Natural killer cell treated with Interleukin-12 subunit alpha and Interleukin-12 subunit beta and Interleukin-15 and Interleukin-18, amount 100 ng/mL, for 72 hours (primary cell): ENCODE measurements at places on chromosomes 12 and 14. TPM values are rescaled to one million over a fixed set of nuclear protein-coding genes. Genes with fewer than 3 reads are reported as not detected.

Gene DBX2
- not detected for total RNA-seq

GRCh38 chr12:89029961-89030360 lies 322.3 kb downstream of the DUSP6 start:
- H3K27ac ChIP-seq, result no peak overlapping the region
- no peak overlapping the region for H3K4me3 ChIP-seq
- DNase-seq, result no peak
- H3K36me3 ChIP-seq, result peaks cover 12% of the 10 kb centered on the region

- H3K4me1 ChIP-seq, result peaks cover 4% of the 10 kb centered on the region
- no peak overlapping the region for H3K27ac ChIP-seq
- peaks cover 7% of the 10 kb centered on the region for H3K36me3 ChIP-seq
These were observed 51.5 kb downstream of the EID3 start for GRCh38 chr12:104354868-104355570.

DNA sequence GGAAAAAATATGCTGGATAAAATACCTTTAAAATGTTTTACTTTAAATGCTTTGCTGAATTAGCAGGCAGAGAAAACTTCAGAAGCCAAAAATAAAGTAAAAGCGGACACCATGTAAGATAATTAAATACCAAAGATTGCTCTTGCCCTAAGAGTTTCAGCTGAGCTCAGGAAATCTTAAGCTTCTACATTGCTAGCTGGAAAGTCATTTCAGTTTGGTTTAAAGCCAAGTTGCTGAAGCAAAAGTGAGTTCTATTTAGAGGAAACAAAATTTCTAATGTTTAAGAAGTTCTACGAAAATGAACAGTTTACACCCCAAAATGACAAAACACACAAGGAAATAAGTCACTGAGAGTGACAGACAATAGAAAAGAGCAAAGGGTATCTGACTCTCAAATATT lies 310.0 kb downstream of the ADAMTS20 start:
- H3K4me3 ChIP-seq, result no peak overlapping the region
- H3K27ac ChIP-seq, result no peak overlapping the region
- H3K4me1 ChIP-seq, result no peaks in the 10 kb centered on the region
- no peaks in the 10 kb centered on the region for H3K27me3 ChIP-seq
- DNase-seq, result no peak

DNA sequence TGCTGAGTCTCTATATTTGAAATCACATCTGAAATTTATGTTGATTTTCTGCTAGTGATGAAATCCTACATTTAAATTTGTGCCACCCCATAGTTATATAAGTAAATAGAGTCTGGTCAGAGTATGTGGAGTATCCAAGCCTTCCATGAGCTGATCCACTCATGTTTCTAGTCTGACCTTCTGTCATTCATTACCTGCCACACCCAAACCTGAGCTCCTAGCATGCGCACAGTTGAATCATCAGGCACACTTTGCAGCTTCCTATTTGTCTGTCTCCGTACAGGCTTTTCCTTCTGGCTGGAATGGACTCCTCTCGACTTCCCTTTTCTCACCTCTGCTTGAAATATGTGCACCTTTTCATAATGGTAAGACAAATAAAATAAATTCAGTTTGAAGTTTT lies 45.3 kb upstream of the LRIG3 start:
- no peak overlapping the region for H3K4me3 ChIP-seq
- no peak overlapping the region for H3K27ac ChIP-seq
- H3K4me1 ChIP-seq, result no peaks in the 10 kb centered on the region
- DNase-seq, result no peak
- H3K27me3 ChIP-seq, result no peaks in the 10 kb centered on the region

DNA sequence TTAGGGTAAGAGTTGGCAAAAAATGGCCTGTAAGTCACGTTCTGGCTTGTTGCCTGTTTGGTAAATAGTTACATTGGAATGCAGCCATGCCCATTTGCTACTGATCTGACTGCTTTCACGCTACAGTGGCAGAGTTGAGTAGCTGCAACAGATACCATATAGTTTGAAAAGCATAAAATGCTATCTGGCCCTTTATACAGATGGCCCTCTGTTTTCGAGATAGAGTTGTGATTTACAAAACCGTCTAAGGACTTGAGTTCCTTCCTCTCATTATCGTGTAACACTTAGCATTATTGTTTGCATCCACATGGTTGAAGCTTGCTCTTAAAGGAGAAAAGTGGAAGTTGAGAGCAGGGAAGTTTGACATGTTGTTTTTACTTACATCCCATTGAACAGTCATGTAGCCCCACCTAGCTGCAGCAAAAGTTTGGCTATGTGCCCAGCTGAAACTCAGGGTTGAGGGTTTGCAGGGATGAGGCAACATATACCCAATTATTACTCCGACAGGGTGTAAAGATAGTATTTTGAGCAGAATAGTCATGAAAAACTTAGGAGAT lies 11.3 kb upstream of the SCFD1 start:
- H3K4me3 ChIP-seq, result no peak overlapping the region
- no peaks in the 10 kb centered on the region for H3K4me1 ChIP-seq
- no peaks in the 10 kb centered on the region for H3K27me3 ChIP-seq
- peaks cover 12% of the 10 kb centered on the region for H3K36me3 ChIP-seq
- no peak for DNase-seq

Gene AICDA
- total RNA-seq, result 0.67 TPM

Gene KHNYN
- 61.7 TPM for total RNA-seq

Gene CLECL1
- total RNA-seq, result 2.8 TPM

DNA sequence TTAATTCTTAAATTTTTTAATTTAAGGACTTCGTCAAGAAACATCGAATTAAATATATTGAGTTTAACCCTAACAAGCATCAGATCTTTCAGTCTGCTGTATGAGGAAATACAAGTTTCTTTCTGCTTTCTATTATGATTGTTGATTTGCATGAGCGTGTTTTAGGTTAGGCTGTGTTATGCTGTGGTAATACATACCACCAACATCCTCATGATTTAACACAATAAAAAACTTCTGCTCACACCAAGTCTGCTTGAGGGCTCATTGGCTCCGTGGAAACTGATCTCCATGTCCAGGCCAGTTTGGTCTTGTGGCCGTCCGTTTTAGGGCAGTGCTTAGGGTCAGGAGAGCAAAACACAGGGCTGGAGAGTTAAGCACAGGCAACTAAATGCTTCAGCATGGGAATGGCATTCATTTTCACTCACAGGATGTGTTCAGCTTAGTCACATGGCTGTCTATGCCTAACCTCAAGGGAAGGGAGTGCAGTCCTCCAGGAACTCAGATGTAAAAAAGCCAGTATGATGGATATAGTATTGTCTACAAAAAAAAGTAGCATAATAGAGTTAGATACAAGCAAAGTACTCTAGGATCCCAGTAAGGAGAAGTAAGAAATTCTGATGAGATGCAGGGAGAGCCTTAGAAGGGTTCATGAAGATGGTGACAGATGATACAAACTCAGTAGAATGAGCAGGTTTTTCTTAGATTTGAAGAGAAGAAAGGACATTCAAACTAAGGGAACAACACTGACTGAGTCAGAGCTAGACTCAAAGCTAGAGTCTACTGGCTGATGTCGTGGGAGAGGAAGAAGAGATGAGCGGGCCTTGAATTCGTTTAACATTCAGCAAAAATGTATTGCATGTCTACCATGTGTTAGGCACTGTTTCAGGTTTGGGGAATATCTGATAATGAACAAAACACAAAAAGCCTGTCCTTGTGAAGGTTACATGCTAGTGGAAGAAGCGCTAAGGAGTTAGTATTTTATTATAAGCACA lies 16.3 kb downstream of the MARK3 start:
- no peak for DNase-seq
- peak overlapping the region; percentile 71 for H3K27ac ChIP-seq
- H3K36me3 ChIP-seq, result no peaks in the 10 kb centered on the region
- H3K4me3 ChIP-seq, result peak overlapping the region; percentile 44
- peaks cover 57% of the 10 kb centered on the region for H3K4me1 ChIP-seq
- H3K27me3 ChIP-seq, result no peaks in the 10 kb centered on the region

Gene SUSD6
- total RNA-seq, result 111 TPM

DNA sequence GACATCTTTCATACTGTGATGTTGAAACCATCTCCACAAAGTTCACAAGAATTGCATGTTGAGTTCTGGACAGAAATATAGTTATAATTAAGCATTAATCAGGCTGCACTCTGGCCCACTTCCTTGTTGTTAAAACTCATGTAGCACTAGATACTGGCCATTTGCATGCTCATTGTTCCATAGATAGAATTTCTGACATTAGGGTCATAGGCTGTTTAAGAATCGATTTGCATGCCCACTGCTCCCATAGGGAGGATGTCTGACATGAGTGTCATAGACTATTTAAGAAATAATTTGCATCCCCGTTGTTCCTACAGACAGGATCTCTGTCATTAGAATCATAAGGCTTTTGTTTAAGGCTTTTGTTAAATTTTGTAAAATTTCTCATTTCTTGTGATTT lies 50.2 kb downstream of the MYF5 start:
- H3K27me3 ChIP-seq, result no peaks in the 10 kb centered on the region
- DNase-seq, result no peak
- no peak overlapping the region for H3K27ac ChIP-seq
- no peaks in the 10 kb centered on the region for H3K36me3 ChIP-seq
- no peak overlapping the region for H3K4me3 ChIP-seq

Gene CAMKK2
- 48.4 TPM for total RNA-seq

DNA sequence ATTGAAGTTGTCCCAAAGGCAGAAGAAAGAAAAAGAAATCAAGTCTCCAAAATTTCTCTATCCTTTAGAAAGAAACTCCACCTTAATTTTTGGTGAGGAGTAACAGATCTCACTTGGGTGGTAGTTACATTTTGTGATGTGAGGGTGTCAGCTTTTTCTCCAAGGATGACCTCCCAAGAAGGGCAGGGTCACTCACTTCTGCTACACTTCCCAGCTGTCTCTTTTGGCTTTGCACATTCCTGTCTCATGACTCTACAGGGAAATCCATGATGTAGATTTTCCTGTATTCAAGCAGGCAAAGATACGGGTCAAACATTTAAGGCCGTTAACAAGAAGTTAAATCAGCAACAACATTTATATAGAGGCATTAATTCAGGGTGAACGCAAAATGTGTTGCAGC lies 1016.4 kb downstream of the NRXN3 start:
- H3K4me1 ChIP-seq, result no peaks in the 10 kb centered on the region
- H3K36me3 ChIP-seq, result no peaks in the 10 kb centered on the region
- no peak overlapping the region for H3K27ac ChIP-seq
- no peak overlapping the region for H3K4me3 ChIP-seq
- no peak for DNase-seq
- H3K27me3 ChIP-seq, result no peaks in the 10 kb centered on the region

DNA sequence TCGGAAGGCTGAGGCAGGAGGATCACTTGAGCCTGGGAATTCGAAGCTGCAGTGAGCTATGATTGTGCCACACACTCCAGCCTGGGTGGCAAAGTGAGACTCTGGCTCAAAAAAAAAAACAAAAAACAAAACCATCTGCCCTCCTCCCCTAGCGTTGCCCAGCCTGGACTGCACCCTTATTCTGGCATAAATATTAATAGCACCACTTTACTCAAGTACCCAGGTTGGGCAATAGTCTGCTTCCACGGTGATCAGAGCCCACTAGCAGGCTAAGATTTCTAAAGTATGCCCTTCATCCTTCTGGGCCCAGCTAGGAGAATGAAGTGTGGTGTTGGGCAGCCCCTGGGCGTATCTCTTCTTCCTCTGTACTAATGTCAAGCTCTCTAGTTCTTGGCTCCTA lies 33.3 kb downstream of the KCTD10 start:
- no peak for DNase-seq
- no peaks in the 10 kb centered on the region for H3K27me3 ChIP-seq
- H3K36me3 ChIP-seq, result no peaks in the 10 kb centered on the region
- H3K4me3 ChIP-seq, result no peak overlapping the region

DNA sequence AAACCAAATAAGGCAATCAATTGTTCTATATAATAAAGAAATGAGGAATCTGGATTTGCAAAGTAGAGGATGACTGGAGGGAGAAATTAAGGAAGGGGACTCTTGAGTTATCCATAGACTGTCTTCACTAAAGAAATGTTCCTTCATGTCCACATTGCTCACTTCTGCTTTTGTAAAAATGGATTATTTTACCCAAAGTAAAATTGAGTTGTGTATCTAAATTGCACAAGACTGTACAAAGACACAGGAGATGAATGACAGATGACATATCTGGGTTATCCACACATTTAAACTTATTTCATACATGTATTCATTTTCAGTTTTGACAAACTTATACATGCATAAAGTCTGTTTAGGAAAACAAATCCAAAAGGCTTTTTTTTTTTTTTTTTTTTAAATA lies 11.3 kb downstream of the ATP2B1 start:
- H3K27ac ChIP-seq, result no peak overlapping the region
- peaks cover 57% of the 10 kb centered on the region for H3K4me1 ChIP-seq
- H3K27me3 ChIP-seq, result no peaks in the 10 kb centered on the region

GRCh38 chr12:33988197-33988805 lies 34.0 kb upstream of the ALG10 start:
- H3K27ac ChIP-seq, result no peak overlapping the region
- peaks cover 26% of the 10 kb centered on the region for H3K27me3 ChIP-seq
- H3K4me1 ChIP-seq, result no peaks in the 10 kb centered on the region
- no peaks in the 10 kb centered on the region for H3K36me3 ChIP-seq
- DNase-seq, result no peak

GRCh38 chr12:127162307-127162706 lies 1104.7 kb upstream of the TMEM132C start:
- peak overlapping the region; percentile 74 for H3K4me3 ChIP-seq
- H3K27me3 ChIP-seq, result no peaks in the 10 kb centered on the region
- H3K36me3 ChIP-seq, result peaks cover 18% of the 10 kb centered on the region
- H3K27ac ChIP-seq, result peak overlapping the region; percentile 19
- no peak for DNase-seq

Gene STAB2
- not detected for total RNA-seq

GRCh38 chr14:92890830-92891588 lies 31.9 kb upstream of the CHGA start:
- H3K4me3 ChIP-seq, result no peak overlapping the region
- peaks cover 8% of the 10 kb centered on the region for H3K36me3 ChIP-seq
- H3K27me3 ChIP-seq, result peaks cover 28% of the 10 kb centered on the region
- H3K27ac ChIP-seq, result no peak overlapping the region
- DNase-seq, result no peak

Gene KRT71
- total RNA-seq, result not detected

- DNase-seq, result no peak
- peaks cover 13% of the 10 kb centered on the region for H3K27me3 ChIP-seq
- no peaks in the 10 kb centered on the region for H3K4me1 ChIP-seq
These were observed 107.6 kb downstream of the APAF1 start for GRCh38 chr12:98752726-98753125.

DNA sequence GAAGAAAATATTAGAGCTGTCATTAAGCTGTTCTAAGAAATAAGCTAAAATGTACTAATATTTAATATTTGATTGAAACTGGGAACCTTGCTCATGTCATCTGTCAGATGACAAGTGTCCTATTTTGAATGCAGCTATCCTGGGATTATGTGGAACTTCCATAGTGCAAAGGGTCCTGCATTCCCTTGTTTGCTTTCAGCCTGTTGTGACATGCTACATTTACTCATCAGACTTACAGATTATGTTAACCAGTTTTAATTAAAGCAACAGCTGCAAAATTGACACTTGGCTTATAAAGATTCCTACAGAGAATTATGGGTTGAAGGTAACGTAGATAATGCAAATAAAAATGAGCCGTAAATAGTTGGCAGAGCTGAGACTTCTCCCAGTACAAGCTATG lies 458.4 kb upstream of the RGS6 start:
- H3K4me1 ChIP-seq, result peaks cover 29% of the 10 kb centered on the region
- no peaks in the 10 kb centered on the region for H3K36me3 ChIP-seq
- no peaks in the 10 kb centered on the region for H3K27me3 ChIP-seq
- no peak overlapping the region for H3K4me3 ChIP-seq
- DNase-seq, result no peak

Gene AKAP3
- total RNA-seq, result 0.71 TPM
